Tibial nerve (tissue), 4 donors: ENCODE measurements at places on chromosomes 2 and 18. TPM values are rescaled to one million over a fixed set of nuclear protein-coding genes. Genes with fewer than 3 reads are reported as not detected.

SCG2 gene
- 0.63 TPM for total RNA-seq

CNDP1 gene
- not detected for total RNA-seq

CTAGE1 gene
- not detected for total RNA-seq

TFPI gene
- total RNA-seq: 88.5 TPM

PREB gene
- total RNA-seq: 114 TPM
